ENCODE measurements at places on chromosomes 1 and 21. TPM values are rescaled to one million over a fixed set of nuclear protein-coding genes. Genes with fewer than 3 reads are reported as not detected.

DNA sequence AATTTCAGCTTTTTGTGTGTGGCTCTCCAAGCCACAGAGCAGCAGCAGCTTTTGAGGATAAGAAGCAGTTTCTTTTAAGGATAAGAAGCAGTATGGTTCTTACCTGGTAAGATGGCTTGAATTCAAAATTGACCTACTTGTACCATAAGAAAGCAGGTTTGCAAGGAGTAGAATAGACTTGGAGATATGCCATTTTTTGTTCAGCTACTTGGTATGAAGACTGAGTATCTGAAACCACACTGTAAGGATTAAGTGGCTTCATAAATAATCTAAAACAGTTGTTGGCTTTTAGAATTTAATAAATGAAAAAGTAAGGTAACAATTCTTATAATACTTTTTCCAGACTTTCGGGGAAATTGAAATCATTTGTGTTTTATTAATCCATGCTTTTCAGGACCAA lies 74.2 kb downstream of the ATF6 start:
- no peak for DNase-seq

DNA sequence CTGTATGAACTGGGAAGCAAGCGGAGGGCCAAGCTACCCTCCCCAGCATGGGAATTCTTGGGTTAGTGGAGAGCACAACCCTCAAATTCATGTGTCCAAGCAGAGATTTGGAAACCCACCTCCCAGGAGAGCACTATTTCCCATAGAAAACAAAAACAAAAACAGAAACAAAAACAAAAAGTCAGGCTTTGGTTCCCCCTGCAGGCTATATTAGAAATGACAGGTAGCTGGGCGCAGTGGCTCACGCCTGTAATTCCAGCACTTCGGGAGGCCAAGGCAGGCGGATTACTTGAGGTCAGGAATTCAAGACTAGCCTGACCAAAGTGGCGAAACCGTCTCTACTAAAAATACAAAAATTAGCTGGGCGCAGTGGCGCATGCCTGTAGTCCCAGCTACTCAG lies 10.8 kb downstream of the MINDY1 start:
- peak; percentile 55 for DNase-seq

GRCh38 chr1:89800022-89800655 lies 20.7 kb upstream of the LRRC8D start:
- no peak for DNase-seq

DNA sequence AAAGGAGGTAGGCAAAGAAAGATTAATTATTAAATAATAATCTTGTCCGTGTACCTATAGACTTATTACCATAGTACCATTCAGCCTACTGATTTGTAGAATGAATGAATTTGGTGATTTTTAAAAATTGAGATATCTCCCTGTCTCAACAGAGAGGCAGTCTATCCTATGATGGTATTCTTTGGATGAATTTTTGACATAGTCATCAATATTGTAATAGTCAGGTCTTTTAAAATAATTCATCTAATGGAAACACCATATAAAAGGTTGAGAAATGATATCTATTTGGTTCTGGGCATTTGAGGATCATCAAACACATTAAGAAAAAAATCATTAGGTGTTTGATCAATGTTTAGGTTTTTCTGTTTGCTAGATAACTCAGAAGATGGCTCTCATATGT lies 35.6 kb upstream of the MAB21L3 start:
- no peak for DNase-seq

DNA sequence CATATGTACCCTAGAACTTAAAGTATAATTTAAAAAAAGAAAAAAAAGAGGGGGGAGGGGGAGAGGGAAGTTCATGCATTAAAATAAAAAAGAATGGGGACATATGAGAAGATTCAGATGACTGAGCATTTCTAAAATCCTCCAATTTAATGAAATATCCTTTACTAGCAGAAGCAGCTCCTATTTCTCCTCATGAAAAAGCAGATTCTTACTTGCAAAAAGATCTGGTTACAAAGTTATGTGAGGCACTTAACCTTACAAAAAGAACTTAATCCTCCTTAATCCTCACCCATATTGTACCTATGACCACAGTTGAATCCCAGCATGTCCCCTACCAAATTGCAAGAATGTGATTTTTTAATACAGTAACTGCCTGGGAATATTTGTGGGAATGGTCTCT lies 298.5 kb downstream of the SRGAP2C start:
- no peak for DNase-seq

DNA sequence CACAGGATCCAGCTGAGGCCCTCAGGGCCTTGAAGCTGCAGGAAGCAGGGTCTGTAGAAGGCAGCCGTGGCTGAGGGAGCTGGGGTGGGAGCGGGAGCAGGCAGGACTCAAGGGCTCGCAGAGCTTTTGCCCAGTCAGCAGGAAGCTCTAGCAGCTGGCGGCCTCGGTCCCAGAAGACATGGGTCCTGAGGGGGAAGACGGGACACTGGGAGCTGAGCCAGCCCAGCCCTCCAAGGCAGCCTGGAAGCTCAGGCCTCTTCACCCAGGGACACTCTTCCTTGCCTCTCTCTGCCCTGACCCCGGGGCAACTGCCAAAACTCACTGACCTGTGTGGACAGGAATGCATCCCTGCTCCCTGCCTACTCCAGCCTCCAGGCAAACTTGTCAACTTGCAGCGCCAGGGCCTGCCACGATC lies 8.9 kb downstream of the ADGRB2 start:
- no peak for DNase-seq

DNA sequence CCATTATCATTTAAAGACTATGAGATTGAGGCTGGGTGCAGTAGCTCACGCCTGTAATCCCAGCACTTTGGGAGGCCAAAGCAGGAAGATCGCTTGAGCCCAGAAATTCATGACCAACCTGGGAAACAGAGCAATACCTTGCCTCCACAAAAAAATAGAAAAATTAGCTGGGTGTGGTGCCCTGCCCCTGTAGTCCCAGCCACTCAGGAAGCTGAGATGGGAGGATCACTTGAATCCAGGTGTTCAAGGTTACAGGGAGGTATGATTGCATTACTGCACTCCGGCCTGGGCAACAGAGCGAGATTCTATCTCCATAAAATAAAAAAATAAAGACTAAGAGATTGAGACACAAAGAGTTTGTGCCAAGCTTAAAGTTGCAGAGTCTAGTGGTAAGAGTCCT lies 537.0 kb downstream of the DPYD start:
- DNase-seq: no peak

DNA sequence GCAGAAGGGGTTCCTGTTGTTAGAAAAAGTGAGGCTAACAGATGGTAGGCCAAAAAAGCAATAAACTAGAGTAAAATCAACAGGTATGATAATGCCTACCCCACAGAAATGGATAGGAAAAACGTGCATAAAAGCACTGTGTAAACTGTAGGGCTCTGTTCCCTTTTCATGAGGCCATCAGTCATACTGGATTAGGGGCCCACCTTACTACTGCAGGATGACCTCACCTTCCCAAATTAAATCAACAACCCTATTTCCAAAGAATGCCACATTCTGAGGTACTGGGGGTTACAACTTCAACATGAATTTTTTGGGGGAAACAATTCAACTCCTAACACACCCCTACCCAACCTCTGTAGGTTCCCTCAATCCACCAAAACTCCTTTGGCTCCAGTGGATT lies 54.9 kb downstream of the KIAA1614 start:
- DNase-seq: no peak

DNA sequence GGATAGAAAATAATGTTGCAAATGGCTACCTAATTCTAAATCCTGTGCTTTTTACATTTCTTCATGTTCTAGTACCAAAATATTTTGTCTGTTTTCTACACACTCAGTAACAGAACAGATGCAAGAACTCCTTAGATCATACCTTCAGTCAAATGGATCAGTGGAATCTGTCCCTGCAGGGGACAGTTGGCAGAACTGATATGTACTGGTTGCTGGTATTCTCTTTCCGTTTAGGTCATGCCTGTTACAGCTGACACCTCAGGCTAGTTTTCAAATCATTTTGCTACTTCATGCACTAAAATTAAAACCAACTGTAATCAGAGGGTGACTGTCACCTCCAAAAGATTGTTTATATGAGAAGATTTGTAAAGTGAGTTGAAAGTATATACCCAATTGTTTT lies 109.2 kb downstream of the TNNI3K start:
- DNase-seq: no peak

DNA sequence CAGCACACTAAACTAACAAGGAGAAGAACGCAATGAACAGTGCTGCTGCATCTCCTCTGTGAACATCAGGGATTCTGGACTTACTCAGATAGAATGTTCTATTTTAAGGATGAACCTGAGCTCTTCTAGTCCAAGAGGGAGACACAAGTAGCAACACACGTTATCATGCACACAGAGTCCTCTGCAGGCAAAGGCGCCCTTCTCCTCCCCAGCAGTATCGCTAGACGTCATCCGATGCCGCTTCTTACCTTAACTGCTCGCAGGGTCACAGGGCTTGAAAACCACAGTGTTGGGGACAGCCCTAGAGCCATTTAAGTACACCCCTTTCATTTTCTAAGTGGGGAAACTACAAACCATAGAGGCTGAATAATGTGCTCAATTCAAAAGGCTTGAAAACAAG lies 74.5 kb downstream of the HIVEP3 start:
- DNase-seq: no peak

- no peak for DNase-seq
These were observed 24.8 kb upstream of the PSEN2 start for GRCh38 chr1:226845624-226846023.

DNA sequence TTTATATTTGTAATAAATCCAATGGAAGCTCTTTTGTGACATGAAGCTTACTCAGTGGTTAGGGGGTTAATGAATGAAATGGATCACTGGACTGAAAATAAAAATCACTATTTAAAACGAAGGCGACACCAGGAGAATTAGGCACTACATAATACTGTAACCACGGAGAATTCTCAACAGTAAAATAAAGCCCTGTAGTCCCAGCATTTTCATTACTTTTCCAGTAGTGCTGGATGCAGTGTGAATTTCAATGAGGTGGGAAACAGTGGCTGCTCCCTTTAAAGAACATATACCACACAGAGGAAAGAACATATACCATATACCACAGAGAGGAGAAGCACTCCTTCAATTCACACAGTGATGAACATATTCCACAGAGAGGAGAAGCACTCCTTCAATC lies 275.0 kb downstream of the SMYD3 start:
- no peak for DNase-seq

DNA sequence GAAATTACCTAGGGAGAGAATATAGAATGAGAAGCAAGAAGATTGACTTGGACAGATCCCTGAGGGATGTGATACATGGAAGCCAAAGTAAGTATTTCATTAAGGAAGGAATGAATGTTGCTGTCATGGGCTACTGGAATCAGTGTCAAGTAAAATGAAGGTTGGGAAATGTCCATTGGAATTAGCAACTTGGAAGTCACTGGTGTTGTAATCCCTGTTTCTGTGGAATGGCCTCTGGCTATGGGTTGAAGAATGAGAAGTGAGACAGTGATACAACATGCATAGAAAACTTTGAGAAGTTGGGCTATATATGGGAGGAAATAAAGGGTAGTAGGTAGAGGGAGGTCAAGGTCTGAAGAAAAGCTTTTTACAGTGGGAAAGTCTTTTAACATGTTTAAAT lies 54.7 kb downstream of the CCDC18 start:
- DNase-seq: no peak

DNA sequence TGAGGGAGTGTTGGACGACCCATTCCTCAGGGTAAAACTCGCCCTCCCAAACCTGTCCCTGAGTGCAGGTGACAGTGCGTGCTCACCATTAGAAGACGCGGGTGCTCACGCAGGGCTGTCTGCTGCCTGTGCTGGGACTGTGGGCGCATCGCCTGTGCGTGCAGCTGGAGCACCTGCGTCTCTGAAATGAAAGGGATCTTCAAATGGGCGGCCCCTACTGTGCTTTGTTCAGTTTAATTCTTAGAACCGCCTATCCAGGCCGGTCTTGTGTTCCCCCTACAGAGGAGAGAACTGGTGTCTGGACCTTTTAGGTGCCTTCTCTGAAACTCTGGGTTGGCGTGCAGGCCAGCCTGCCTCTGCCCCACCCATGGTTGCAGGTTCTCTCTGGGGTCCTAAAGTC lies 125.8 kb downstream of the PCBP3 start:
- no peak for DNase-seq

GRCh38 chr1:147598621-147599361 lies 57.5 kb downstream of the BCL9 start:
- peak; percentile 63 for DNase-seq

GRCh38 chr1:166112425-166112824 lies 54.4 kb downstream of the FAM78B start:
- DNase-seq: no peak

Gene PM20D1
- total RNA-seq: 0.39 TPM

Gene KRTAP19-3
- 9.7 TPM for total RNA-seq
